NCI-H226 (cell line): ENCODE measurements at places on chromosomes 1 and 21.

DNA sequence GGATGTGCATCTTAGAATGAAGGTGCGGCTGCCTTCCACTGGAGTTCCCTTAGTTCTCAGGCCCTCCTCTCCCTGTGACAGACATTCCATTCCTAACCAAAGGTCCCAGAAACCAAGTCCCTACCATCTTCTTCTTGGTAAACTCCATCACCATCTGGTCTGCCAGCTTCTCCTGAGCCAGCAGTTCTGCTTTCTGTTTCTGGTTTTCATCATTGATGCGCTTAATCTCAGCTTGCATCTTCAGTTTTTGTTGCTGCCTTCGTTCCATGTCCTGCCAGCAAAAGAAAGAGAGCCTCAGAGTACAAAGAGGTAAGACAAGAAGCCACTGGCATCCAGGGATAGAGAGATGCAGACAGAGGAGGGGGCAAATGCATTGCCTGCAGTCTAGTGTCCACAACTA is 18.0 kb upstream of the VSIG8 start:
- no peak for DNase-seq

- DNase-seq = peak; percentile 87
These were observed 200.4 kb downstream of the NRIP1 start for GRCh38 chr21:14864211-14865021.

DNA sequence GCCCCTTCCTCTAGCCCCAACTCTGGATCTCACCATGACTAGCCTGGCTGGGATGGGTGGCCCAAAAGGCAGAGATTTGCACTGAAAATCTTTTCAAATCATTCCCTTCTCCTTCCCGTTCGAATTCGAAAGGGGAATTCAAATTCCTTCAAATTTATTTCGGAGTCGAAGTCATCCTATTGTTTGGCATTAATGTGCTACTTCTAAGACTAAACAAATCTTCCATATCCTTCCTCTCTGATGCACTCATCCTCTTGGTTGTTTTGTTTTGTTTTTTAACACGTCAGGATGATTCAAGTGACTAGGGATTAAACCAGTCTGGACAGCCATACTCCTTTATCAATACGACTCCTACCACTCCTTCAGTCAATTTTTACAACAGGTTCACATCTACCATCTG is 95.5 kb upstream of the SGIP1 start:
- no peak for DNase-seq

DNA sequence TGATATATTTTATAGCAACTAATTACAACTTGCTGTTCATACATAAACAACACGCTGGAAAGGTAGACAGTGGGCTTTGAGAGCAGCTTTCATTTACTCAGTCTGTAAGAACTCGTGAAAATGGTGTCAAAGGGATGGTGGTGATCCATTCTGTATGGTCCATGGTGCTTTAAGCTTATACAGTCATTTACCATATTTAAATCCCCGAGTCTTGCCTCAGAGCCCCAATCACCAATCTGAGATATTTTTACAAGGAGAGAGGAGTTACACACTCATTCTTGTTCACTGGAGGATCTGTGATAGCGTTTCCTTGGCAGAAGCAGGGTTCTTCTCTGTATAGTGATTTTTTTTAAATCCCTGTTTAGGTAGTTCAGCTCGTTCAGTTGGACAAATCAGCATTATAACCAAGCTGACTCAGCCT is 694.6 kb downstream of the USP25 start:
- no peak for DNase-seq

GRCh38 chr1:226814751-226815537 is 55.5 kb upstream of the PSEN2 start:
- peak; percentile 48 for DNase-seq

DNA sequence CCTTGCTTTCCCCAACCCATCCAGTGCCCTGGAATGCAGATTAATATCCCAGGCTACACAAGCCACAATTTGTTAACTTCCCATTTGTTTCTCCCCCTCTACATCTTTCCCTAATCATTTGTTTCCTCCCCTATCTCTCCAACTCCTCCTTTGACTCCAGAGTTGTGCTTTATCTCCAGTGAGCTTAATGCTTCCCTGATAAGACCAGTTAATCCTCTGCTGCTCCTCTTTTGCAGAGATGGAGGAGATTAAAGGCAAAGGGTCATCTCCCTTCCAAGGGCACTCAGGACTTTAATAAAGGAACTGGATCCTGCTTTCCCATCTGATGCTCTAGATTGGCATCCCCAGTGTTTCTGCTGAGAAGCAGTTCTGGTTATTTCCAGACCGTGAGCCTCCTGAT is 7.1 kb downstream of the FAM78B start:
- DNase-seq = no peak

GRCh38 chr1:32754317-32755097 is 51.9 kb upstream of the SYNC start:
- peak; percentile 43 for DNase-seq

DNA sequence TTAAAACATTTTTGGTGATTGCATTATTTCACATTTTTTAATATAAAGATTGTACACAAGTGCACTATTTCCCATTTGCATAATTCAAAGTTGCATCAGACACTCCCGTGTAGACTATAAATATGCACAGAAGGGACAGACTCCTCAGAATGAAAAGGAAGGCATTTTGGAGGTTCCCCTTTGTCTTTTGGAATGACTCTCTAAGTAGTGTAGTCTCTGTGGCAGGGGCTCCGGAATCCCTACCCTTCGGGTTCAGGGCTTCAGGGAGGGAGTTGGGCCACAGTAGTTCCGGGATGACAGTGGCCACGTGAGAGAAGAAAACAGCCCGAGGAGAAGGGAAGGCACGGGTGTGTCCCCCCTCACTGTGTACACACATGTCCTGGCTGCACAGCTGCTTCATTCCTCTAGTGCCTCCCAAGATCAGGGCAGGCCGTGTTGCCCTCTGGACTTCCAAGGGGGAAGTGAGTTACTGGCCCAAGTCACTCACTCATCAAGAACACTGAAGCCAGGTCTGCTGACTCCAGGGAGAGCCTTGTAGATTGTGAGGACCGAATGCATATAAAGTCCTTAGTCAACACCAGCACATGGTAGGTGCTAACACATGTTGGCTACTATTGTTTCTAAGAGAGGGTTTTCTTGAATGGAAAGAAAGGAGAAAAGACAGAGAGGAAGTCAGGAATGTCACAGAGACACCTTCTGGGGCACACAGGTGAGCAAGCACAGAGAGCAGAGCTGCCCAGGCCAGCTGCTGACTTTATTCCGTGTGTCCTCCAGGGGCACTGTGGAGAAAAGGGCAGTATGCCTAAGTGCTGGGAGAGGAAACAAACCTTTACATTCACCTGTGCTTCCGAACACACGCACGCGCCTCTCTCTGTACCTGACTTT is 39.8 kb downstream of the LHX4 start:
- no peak for DNase-seq

GRCh38 chr1:64975740-64976139 is 9.4 kb upstream of the JAK1 start:
- DNase-seq = no peak

DNA sequence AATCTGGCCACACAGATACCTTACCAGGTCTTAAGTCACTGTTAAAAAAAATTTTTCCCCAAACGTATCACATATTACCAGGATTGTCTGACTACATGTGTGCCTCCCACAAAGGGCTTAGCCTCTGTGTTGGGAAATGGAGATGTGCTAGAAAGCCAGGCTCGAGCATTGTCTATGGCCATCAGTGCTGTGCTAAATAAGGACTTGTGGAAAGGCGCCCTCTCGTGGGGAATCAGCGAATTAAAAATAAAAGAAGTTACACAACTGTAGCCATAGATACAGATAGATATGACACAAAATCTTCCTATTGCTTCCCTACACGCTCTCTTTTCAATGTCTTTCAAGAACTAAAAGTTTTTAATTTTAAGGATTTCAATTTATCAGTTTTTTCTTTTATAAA is 47.5 kb upstream of the CRNN start:
- DNase-seq = peak; percentile 53

- no peak for DNase-seq
These were observed 87.3 kb upstream of the SMYD2 start for GRCh38 chr1:214193691-214194090.

GRCh38 chr1:24373044-24373443 is 40.5 kb downstream of the STPG1 start:
- no peak for DNase-seq

GRCh38 chr21:31905503-31906451 is 33.0 kb downstream of the HUNK start:
- DNase-seq = no peak

GRCh38 chr1:194052514-194053338 is 866.3 kb upstream of the B3GALT2 start:
- peak; percentile 12 for DNase-seq

GRCh38 chr1:107950464-107950863 is 14.5 kb downstream of the VAV3 start:
- DNase-seq = no peak

DNA sequence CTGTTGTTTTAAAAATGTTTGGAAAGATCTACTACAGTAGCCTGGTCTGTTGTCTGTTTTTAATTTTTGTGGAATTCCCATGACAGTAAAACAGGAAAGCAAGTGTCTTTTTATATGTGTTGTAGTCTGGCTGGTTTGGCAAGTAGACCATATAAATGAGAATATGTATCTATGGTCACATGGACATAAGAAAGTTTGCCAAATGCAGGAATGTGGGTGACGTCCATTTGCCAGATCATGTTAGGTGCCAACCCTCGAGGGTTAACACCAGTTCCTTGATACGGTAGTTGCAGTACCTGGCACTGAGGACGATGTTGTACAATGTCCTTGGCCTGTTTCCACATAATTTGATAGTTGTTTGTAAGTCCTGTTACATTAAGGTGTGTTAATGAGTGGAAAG is 6.2 kb downstream of the DAP3 start:
- DNase-seq = no peak

DNA sequence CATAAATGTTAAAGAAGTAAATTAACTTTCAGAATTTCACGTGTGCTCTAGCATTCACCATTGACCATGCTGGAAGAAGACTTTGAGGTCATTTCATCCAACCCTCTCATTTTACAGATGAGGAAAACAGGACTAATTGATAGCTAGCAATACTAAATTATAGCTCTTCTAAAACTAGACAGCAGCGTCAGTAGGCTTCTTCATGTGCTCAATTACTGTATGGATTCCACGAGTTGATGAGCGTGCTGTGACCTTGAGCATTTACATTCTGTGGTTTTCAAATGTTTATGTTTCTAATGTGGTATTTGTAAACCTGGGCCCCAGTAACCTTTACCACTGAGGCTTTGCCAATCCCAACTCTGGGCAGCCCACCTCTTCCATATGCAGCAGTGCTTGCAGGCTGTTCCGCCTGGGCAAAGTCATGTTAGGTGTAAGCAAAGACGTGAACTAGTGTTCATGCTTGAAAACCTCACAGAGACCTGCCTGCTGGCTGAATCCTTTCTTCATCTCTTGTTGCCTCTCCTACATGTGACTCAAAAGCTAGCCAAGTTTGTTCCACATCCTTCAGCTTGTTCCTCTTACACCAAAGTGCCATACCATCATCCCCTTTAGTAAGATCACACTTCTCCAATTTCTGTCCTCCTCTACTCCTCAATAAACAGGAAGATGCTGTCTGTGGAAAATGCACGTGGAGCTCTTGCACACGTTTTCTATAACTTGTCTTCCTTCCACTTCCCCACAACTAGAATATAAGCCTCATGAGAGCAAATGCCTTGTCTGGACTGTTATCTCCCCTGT is 17.2 kb downstream of the KCNJ15 start:
- no peak for DNase-seq

DNA sequence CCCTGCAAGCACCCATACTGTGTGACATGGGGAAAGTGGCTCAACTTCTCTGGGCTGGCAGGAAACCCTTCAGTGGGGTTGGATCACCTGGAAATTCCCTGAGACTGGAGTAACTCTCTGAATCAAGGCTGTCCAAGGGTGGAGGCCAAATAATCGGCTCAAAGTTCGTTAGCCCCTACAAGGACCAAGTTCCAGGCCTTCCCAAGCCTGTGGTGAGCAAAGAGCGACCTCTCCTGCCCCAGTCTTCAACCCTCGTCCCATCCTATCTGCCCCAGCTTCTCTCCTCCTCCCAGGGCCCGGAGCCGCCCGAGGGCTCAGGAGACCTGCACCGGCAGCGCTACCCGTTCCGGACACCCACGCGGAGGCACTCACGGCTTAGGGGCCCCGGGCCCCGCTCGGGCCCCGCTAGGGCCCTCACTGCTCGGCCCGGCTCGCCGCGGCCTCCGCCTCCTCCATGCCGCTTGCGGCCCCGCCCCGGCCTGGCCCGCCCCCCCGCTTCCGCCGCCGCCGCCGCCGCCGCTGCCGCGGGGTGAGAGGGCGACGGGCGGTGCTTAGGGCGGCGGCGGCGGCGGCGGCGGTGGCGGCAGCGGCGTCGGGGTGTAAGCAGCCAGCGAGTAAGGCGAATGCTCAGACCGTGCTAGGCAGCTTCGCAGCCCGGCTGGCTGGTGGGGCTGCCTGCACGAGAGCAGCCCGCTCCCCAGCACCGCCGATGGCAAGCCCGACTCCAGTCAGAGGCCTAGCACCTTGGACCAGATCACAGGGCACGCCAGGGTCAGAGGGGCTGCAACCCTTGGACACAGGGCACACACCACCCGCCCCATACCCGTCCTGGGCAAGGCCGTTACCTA is at the start of gene POMGNT1:
POMGNT1 (minus strand) TSS at position 471 of the 848 bp plus-strand sequence. CDS start 613 bp downstream, outside the sequence.
- DNase-seq = peak; percentile 40

GRCh38 chr1:16978567-16979474 is 1.6 kb downstream of the MFAP2 start:
- no peak for DNase-seq

- DNase-seq = no peak
These were observed 141.6 kb upstream of the IVNS1ABP start for GRCh38 chr1:185458670-185459069.

DNA sequence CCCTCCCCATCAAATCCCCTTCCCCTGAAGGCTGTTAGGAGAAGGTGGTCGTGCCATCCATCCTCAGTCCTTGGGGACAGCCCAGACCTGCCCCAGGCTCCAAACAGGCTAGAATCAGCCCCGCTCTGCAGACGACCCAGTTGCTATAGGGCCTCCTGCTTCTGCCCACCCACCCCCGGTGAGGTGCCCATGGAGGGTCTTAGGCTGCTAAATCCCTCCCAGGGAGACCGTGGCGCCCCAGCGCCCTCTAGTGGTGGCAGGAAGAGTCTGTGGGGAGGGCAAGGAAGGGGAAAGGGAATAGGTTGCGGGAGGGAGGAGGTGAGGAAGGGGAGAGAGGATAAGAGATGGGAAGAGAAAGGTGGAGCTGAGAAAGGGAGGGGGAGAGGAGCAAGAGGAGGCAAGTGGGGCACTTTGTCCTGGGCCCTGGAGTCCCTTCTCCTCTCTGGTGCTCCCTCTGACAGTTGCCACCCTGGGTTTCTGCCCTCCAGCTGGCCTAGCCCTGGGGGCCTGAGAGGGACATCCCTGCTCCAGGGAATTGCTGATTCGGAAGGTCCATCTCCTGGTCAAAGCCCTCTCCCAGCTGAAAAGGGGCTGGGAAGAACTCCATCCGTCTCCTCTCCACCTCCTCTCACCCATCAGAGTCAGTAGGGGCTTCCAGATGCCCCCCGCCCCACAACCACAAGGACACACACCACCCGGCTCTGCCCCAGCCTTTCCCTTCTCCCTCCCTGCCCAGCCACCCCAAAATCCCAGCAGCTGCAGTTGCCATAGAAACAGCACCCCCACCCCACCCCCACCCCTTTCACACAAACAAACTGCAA is 55.4 kb downstream of the CAMK2N1 start:
- no peak for DNase-seq

GRCh38 chr1:207049974-207050391 is 1.0 kb downstream of the YOD1 start:
- DNase-seq = no peak

- DNase-seq = no peak
These were observed 232.5 kb upstream of the JUN start for GRCh38 chr1:59016390-59016789.
